ENCODE measurements at places on chromosomes 2 and 18.

- no peak for DNase-seq
These were observed 105.8 kb upstream of the SMAD2 start for GRCh38 chr18:48036226-48036625.

DNA sequence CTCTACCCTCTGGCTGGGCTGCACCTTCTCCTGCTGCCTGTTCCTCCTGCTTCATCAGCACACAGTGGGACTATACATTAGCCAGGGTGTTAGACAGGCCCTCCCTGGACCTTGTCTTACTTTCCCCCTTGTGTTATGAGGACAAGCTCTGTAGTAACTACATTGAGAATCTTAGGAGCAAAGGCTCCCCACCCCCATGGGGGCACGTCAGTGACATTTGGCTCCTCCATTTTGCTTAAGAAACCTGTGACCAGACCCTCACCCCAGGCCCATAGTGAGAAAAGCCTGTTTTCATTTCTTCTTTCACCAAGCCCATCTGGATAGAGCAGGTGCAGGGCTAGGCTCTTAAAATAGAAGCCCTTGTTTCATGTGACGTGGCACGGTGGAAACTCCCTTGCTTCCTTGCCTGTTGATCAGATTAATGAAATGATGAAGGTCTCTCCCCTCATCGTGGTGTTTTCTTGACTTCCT, 146.7 kb downstream of the RPIA start:
- no peak for DNase-seq

DNA sequence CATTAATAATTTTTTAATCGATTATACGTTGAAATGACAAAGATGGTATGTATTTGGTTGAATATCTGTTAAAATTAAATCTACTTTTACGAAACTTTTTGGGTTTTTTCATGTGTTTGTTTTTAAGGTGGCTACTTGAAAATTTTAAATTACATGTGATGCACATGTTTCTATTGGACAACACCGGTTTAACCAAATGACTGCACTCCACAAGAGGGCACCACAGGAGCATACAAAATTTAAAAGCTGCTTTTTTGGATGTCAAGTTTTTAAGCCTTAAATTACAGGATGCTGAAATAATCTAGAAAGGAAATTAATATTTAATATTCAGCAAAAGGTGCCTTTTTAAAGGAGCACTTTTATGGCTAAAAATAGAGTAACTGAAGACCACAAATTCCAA, 98.7 kb downstream of the ACVR1 start:
- no peak for DNase-seq

GRCh38 chr18:71287268-71287667, 998.4 kb downstream of the SOCS6 start:
- DNase-seq: no peak

GRCh38 chr2:46703588-46703987, 212.0 kb downstream of the MCFD2 start:
- DNase-seq: no peak

DNA sequence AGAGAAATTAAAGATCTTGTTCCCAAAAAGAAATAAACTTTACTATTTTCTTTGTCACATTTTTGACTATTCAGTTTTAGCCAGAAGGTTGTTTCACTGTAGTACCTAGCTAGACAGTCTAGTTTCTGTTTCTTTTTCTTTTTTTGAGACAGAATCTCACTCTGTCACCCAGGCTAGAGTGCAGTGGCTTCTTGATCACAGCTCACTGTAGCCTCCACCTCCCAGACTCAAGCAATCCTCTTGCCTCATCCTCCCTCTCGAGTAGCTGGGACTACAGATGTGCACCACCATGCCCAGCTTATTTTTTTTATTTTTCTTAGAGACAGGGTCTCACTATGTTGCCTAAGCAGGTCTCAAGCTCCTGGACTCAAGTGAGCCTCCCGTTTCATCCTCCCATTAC, 2.2 kb downstream of the RBM45 start:
- no peak for DNase-seq

DNA sequence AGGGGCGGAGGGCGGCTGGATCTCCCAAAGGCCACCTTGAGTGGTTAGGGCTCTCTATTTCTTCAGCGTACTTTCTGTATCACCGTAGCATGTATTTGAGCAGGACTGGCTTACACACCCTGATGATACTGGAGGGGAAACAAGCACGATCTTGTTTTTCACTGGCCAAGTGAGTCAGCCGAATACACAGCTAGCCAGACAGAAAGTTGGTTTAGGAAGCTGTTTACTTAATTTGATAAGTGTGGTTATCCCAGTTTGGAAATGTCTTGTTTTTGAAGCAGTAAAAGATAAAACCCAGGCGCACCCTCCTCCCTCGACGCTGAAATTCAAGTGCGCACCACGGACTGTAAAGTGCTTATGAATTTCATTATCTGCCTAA, 582 bp downstream of the RIOK3 start:
- no peak for DNase-seq

DNA sequence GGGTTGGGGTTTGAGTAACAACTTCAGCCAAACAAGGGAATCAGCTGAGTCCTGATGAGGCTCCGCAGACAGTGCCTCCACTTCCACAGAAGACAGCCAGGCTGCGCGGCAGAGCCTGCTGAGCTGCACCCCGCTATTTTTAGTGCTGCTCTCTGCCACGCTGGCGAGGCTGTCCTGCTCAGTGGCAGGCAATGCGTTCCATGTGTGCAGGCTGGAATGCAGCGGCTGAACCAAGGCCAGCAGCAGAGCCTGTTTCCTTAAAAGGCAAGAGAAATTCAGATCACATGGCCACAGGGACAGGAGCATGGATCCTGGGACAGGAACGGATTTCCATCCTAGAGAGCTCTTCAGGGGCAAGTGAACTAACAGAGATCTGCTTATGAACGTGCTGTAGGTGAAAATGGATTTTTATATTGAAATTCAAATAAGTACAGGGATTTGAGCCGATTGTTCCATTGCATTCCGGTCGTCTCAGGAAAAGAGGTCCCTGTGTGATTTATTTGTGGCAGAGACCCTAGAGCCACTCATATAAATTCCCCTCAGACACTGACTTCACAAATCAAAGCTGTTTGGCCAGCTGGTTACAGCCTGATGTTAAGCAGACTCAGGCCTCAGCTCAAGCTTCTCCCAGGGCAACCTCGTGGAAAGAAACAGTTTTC, 98.7 kb downstream of the COL6A3 start:
- no peak for DNase-seq

DNA sequence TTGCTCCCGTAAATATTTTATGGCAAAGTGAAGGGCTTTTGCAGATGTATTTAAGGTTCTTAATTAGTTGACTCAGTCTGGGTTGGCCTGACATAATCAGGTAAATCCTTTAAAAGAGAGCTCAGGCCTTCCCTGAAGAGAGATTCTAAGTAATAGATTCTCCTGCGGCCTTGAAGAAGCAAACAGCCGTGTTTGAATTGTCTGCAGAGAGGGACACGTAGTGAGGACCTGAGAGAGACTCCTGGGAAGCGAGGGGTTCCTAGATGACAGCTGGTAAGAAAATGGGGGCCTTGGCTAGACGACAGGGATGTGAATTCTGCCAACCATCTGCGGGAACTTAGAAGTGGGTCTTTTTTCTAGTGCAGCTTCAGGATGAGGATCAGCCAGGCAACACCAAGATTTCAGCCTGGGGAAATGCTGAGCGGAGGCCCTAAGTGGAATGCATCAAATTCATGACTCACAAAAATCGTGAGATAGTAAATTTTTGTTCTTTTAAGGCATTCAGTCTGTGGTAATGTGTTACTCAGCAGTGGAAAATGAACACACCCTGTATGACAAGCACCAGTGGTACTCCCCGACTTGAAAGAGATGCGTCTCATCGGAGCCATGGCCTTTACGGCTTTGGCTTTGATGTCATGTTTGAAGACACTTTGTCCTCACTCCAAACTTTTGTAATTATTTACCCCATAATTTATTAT, 62.1 kb upstream of the SMIM21 start:
- no peak for DNase-seq

DNA sequence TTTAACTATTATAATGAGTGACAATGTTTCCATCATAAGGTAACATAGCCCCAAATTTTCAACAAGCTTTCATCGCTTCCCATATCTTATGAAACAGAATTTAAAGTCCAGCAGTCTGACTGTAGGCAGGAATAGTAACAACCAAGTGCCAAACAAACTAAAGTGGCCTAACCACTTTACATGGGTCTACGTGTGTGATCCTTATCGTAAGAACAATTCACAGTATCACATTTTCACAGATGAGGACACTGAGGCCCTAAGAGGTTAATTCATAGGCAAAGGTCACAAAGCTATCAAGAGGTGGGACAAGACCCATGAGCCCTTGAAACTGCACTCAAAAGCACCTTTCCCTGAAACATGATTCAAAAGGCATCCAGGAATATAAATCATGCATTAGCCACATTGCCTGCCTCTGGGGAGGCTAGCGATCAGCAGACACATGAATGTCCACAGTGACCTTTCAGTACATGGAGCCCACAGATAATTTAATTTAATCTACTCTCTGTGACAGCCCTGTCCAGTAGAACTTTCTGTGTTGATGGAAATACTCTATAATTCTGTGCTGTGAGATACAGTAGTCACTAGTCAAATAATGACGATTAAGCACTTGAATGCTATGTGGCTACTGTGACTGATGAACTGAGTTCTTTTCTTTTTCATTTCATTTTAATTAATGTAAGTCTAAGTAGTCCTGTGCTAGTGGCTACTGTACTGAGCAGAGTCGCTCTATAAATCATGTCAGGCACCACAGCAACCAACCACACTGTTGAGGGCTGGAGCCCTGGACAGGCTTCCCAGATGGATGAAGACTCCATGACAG, 30.3 kb downstream of the KIDINS220 start:
- DNase-seq: no peak

- no peak for DNase-seq
These were observed 170.9 kb downstream of the PRPF40A start for GRCh38 chr2:152546230-152546837.

GRCh38 chr2:17538022-17538843, 2.3 kb upstream of the VSNL1 start:
- no peak for DNase-seq

DNA sequence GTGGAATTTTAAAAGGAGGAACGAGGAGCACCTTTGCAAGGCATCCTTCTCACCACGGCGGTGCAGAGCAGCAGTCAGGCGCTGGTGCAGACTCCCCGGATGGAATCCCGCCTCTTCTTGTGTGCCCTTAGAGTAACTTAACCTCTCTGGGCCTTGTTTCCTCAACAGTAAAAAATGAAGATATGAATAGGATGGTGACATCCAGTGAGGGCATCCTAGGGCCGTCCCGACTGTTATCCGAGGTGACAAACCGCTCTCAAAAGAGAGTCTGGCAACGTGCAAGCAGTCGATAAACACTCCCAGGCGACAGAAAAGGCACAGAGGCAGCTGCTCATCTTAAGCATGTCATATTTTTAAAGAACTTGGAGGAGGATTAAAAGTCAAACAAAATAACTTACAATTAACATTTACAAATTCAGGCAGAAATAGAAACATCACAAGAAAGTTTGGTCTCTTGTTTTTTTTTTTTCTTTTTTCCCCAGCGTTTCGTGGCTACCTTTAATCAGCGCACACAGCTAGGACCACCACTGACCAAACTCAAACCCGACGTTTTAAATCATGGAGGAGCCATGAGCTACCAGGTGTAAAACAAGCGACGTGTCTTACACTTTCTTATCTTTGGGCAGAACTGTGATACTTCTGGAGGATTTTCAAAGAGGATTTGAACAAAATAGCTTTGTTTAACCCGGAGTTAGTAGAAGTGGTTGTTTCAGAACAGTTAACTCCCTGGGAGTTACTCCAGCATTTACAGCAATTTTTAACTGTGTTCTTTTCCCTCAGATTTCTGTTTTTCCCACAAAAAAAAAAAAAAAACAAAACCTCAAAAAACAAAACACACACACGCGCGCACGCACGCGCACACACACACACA, 2.1 kb downstream of the MBP start:
- DNase-seq: no peak

- no peak for DNase-seq
These were observed 94.4 kb upstream of the NOSTRIN start for GRCh38 chr2:168708080-168708479.

DNA sequence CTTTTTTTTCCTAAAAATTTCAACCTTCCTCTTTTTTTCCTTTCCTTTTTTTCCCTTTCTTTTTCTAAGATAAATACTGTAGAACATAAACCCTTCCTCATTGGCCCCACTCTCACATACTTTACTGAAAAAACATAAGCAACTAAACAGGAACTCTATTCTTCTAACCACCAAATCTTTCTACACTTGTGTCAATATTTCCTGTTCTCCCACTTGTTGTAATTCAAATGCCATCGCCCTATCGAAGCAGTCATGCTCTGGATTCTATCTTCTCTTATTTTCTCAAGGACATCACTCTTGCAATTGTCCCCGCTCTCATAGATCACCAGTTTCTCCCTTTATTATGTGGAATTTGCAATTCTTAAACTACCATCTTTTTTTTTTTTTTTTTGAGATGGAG, 20.2 kb upstream of the SSB start:
- no peak for DNase-seq

DNA sequence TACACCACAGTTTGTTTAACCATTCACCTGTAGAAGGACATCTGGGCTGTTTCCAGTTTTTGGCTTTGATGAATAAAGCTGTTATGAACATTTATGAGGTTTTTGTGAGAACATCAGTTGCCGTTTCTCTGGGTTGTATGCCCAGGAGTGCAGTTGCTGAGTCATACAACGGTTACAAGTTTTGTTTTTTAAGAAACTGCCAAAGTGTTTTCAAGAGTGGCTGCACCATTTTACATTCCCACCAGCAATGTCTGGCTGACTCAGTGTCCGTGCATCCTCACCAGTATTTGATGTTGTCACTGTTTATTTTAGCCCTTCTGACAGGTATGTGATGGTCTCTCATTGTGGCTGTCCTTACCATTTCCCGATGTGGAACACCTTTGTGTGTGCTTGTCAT, 48.0 kb upstream of the GPR17 start:
- DNase-seq: no peak

GRCh38 chr2:41920812-41921211, 127.0 kb upstream of the PKDCC start:
- no peak for DNase-seq

DNA sequence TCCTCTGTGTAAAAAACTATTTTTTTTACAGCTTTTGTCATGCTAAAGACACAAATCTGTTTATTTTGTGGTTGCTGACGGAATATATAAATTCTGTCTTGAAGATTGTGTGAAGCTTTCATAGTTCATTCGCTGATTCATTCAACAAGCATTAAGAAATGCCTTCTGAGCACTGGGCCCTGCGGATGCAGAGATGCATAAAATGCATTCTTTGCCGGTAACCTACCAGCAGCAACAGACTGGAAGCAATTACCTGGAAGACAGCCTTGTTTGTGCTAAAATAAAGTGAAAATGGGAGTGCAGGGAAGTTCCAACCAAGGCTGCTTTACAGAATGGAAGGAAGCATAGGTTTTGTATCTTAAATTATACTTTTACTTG, 119.7 kb downstream of the PMAIP1 start:
- no peak for DNase-seq
